ENCODE measurements at places on chromosomes 2 and 18.

- DNase-seq = no peak
These were observed 1.1 kb downstream of the ENOSF1 start for GRCh38 chr18:711310-711656.

DNA sequence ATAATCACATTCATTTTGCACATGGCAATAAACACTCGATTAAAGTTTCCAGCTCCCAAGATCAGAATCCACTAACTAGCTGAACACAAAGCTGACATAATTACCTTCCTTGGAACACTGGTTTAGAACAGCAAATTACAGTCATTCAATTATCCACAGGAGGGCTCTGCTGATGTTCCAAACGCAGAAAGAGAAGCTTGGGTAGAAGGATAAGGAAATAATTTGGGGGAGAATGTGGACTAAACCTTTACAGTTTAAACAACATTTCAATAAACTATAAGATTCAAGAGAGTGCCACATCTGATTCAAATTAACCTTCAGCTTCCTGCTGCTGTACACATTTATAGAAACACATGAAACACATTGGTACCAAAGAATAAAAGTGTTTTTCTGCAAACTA is 67.8 kb upstream of the ARL4C start:
- no peak for DNase-seq

- no peak for DNase-seq
These were observed 71.3 kb upstream of the NRXN1 start for GRCh38 chr2:51103205-51103604.

- DNase-seq = no peak
These were observed 27.1 kb downstream of the RRM2 start for GRCh38 chr2:10149635-10150034.
